IgD-negative memory B cell (primary cell): ENCODE measurements at places on chromosomes 6 and 20. TPM values are rescaled to one million over a fixed set of nuclear protein-coding genes. Genes with fewer than 3 reads are reported as not detected.

MDFI gene
- not detected for polyA plus RNA-seq

TFAP2D gene
- polyA plus RNA-seq = not detected

PGBD1 gene
- 0.64 TPM for polyA plus RNA-seq

CHRNA4 gene
- polyA plus RNA-seq = not detected

GHRH gene
- polyA plus RNA-seq = not detected

MARCKS gene
- polyA plus RNA-seq = 17.7 TPM

NRSN1 gene
- polyA plus RNA-seq = not detected

GPSM3 gene
- 156 TPM for polyA plus RNA-seq

RNASET2 gene
- polyA plus RNA-seq = 708 TPM

PRDM13 gene
- not detected for polyA plus RNA-seq

KCNQ2 gene
- 0.29 TPM for polyA plus RNA-seq

MATN4 gene
- not detected for polyA plus RNA-seq

PPIL6 gene
- polyA plus RNA-seq = 1.1 TPM

RIPOR3 gene
- polyA plus RNA-seq = 3.3 TPM

SIRPD gene
- polyA plus RNA-seq = not detected

FUT9 gene
- polyA plus RNA-seq = not detected

NAPB gene
- polyA plus RNA-seq = 5.8 TPM

CEP85L gene
- 15.2 TPM for polyA plus RNA-seq

INSM1 gene
- polyA plus RNA-seq = not detected

FAM184A gene
- polyA plus RNA-seq = 0.09 TPM

HLA-DOA gene
- 363 TPM for polyA plus RNA-seq

POU5F1 gene
- polyA plus RNA-seq = 0.70 TPM

POM121L2 gene
- not detected for polyA plus RNA-seq

CCN6 gene
- not detected for polyA plus RNA-seq

BTBD9 gene
- 15.2 TPM for polyA plus RNA-seq

PCK1 gene
- polyA plus RNA-seq = not detected

HTR1B gene
- not detected for polyA plus RNA-seq

EDN3 gene
- not detected for polyA plus RNA-seq

SALL4 gene
- polyA plus RNA-seq = not detected

PTCHD4 gene
- not detected for polyA plus RNA-seq

TUBB2B gene
- polyA plus RNA-seq = 0.55 TPM

LST1 gene
- 20.5 TPM for polyA plus RNA-seq

FAM209B gene
- polyA plus RNA-seq = 0.38 TPM

EYA4 gene
- not detected for polyA plus RNA-seq

LRRN4 gene
- polyA plus RNA-seq = not detected

TFEB gene
- 196 TPM for polyA plus RNA-seq

TNF gene
- polyA plus RNA-seq = 6.4 TPM

PPP1R16B gene
- polyA plus RNA-seq = 68.0 TPM

OR2J3 gene
- polyA plus RNA-seq = not detected

PNPLA1 gene
- polyA plus RNA-seq = 0.19 TPM

SRMS gene
- 0.43 TPM for polyA plus RNA-seq

IP6K3 gene
- not detected for polyA plus RNA-seq

RAET1L gene
- polyA plus RNA-seq = not detected

THBS2 gene
- 0.08 TPM for polyA plus RNA-seq

C6orf52 gene
- 1.1 TPM for polyA plus RNA-seq

CD109 gene
- not detected for polyA plus RNA-seq

CD24 gene
- 261 TPM for polyA plus RNA-seq

C20orf173 gene
- not detected for polyA plus RNA-seq

ANGPT4 gene
- not detected for polyA plus RNA-seq

TBP gene
- 22.5 TPM for polyA plus RNA-seq

TBXT gene
- not detected for polyA plus RNA-seq

CDSN gene
- polyA plus RNA-seq = not detected

L3MBTL3 gene
- polyA plus RNA-seq = 13.5 TPM

MTFR2 gene
- polyA plus RNA-seq = 1.5 TPM

FOXP4 gene
- polyA plus RNA-seq = 2.6 TPM

GPLD1 gene
- polyA plus RNA-seq = 0.95 TPM

SLC16A10 gene
- 1.2 TPM for polyA plus RNA-seq

PRPH2 gene
- not detected for polyA plus RNA-seq

PLAGL1 gene
- polyA plus RNA-seq = 4.5 TPM

RHAG gene
- polyA plus RNA-seq = not detected
